HepG2 (cell line): ENCODE measurements at places on chromosomes 4 and X. TPM values are rescaled to one million over a fixed set of nuclear protein-coding genes. Genes with fewer than 3 reads are reported as not detected.

Gene HOPX
- not detected in 2 replicates for total RNA-seq

Gene PAGE1
- 0.69 and 0.93 TPM in 2 replicates for total RNA-seq

Gene IL1RAPL1
- total RNA-seq, result not detected in 2 replicates

Gene GAGE2A
- total RNA-seq, result not detected in 2 replicates

Gene PDE6B
- 0.38 TPM in 1 of 2 replicates, not detected in the other for total RNA-seq

Gene SLIT2
- total RNA-seq, result 0.03 TPM in 1 of 2 replicates, not detected in the other

Gene TMEM35A
- total RNA-seq, result not detected in 2 replicates

Gene XPNPEP2
- 0.49 and 1.1 TPM in 2 replicates for total RNA-seq

Gene MAGEB3
- not detected in 2 replicates for total RNA-seq

Gene PRSS12
- total RNA-seq, result 0.02 and 0.08 TPM in 2 replicates

Gene PALLD
- 1.5 and 4.8 TPM in 2 replicates for total RNA-seq

Gene PGM2
- 36.9 and 64.5 TPM in 2 replicates for total RNA-seq

- DNase-seq, result no peak
Observed at GRCh38 chr4:94363136-94363655, 20.6 kb upstream of the HPGDS start.

GRCh38 chr4:40507977-40508376, 121.7 kb downstream of the RBM47 start:
- no peak for DNase-seq

- DNase-seq, result no peak
Observed at GRCh38 chr4:16259889-16260246, 33.6 kb upstream of the TAPT1 start.

DNA sequence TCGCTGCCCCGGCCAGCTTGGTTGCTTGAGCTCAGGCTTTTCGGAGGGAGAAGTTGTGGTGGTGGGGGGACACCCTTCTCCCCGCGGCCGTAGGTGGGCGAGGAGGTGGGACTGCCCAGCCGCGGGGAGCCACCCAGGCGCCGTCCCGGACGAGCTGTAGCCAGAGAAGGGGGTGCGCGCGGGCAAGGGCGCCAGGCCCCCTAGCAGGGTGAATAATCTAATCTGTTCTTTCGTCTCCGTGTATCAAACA, 3.1 kb downstream of the MID1IP1 start:
- no peak for DNase-seq

- no peak for DNase-seq
Observed at GRCh38 chr4:114879916-114880669, 233.3 kb downstream of the NDST4 start.

- no peak for DNase-seq
Observed at GRCh38 chrX:141220342-141221008, 21.8 kb downstream of the SPANXC start.

GRCh38 chrX:153336121-153336894, 2.4 kb downstream of the ZNF275 start:
- no peak for DNase-seq

DNA sequence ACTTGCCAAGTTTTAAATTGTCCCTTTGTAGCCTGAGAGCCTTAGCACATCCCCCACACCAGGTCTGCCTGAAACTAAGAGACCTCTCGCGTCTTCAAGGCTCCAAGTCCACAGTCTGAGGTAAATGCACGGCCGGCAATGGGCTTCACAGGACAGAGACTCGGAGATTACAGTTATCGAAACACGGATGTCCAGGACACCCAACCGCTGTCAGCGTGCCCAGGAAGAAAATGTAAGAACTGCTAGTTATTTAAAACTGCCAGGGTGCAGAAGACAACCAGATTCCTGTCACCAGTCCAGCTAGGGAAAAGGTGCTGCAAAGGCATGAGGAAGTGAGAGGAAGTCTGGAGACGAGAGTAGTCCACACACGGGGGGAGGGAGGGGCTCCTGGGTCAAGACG, 28.9 kb downstream of the ZNF827 start:
- DNase-seq, result no peak

- DNase-seq, result no peak
Observed at GRCh38 chr4:66840178-66840577, 705.1 kb downstream of the CENPC start.

DNA sequence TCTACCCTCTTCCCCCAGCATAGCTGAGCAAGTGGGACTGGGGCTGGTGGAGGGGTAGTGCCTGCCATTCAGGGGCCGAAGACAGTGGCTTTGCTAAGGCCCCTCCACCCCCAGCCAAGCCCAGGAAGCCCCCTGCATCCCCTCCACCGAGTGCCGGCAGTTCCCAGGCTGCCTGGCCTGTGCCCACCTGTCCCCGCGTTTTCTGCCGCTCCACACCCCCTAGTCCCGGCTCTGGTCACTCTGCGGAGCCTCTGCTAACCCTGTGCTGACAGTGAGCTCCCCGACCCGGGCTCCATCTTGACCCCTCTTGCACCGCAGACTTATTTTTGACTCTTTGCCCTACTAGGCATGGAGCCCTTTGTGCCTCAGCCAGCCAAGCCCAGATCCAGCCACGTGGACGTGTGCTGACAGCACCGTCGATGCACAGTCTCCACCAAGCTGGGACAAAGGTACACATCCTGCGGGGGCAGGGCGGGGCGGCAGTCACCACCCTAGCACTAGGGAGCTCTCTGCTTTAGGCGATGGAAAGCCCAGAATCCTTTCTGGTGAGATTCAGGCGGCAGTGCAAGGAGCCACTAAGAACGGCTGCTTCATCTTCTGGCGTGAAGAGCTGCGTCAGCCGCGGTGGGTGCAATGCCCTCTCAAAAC, 96.6 kb downstream of the PHKA2 start:
- no peak for DNase-seq

DNA sequence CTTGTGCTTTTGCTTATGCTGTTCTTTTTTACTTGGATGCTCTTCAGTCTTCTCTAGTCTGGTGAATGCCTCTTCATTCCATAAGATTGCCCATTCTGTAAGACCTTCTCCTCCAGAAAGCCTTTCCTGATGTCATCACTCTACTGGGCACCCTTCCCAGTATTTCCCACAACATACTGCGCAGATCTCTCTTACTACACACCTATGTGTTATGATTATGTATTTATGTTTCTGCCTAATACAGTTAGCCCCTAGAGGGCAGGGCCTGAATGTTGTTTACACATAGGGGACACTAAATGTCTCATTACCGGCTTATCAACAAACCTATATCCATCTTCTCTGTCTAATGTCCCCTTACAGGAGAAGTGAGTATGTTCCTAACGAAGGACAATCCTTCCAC, 21.1 kb downstream of the AIFM1 start:
- no peak for DNase-seq

DNA sequence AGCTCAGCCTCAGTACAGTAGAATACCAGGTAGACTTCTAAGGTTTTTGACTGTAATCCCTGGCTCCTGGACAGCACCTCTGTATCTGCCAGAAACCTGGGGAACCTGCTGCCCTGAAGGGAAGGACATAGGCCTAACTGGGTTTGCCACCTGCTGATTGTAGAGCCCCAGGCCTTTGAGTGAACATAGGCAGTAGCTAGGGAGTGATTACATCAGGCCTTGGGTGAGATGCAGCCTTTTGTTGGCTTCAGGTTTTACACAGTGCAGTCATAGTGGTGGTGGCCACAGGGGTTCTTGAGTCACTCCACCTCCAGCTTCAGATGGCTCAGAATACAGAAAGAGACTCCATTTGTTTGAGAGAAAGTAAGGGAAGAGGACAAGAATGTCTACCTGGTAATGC, 19.3 kb downstream of the IQCM start:
- DNase-seq, result no peak

DNA sequence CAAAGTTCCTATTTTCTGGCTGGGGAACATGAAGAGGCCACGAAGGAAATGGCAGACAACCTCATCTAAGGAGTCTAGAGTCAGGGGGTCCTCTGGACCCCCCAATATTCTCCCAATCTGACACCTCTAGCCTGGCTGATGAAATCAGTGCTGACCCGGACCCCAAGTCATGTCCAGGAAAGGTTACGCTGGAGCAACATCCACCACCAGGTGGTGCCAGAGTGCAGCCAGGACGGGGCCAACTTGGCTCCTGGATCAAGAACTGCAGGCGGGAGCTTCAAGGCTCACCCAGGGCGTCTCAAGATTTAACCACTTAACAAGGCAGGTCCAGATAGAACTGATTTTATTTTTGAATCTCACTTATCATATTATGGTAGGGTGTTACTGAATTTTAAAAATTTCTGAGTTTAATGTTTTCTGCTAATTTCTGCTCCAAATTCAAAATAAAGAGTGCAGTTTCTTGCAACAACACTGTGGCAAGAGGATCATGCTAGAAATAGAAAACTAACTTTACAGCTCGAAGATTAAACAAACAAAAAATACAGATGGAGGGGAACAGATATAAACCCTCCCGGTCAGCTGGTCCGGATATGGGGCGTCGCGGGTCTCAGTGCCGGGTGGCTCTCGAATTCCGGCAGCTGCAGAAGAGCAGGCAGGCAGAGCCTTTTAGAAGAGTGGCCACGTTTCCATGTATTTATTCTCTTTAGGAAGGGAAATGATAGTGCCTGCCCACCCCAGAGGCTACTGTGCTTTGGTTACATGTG, 135.5 kb downstream of the AFAP1 start:
- DNase-seq, result peak; percentile 62

DNA sequence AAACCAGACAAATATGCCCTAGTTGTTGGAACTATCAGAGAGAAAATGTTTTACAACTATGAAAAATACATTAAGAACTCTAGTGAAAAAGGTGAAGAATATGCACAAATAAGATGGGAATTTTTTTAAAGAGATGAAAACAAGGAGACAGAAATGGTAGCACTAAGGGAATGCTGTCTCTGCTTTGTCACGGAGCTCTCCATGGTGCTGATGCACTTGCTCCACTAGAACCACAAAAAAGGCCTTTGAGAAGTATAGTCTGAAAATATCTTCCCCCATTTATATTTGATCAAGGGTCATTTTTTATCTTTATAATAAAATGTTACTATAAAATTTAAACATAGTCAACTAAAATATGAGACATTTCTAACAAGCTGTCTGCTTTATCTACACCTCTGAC, 1655.5 kb upstream of the AGA start:
- no peak for DNase-seq

DNA sequence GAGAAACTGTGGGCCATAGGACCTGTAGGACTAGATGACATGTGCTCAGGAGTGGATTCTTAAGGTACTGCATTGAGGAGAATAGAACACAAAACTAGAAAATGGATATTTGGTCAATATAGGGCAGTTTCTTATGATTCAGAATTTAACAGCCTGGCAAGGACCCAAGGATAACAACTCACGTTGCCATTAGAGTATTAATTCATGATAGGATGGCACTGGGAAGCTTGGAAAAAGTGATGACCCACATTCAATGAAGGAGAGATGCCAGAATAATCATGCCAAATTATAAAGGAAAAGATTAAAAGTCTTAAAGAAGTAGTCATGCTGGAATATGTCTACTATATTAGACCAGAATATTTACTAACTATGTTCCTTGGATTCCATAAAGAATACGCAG, 594.5 kb downstream of the ANKRD50 start:
- no peak for DNase-seq

- DNase-seq, result no peak
Observed at GRCh38 chr4:41918278-41918677, 17.0 kb upstream of the TMEM33 start.

- peak; percentile 0 for DNase-seq
Observed at GRCh38 chrX:11724122-11725017, 33.7 kb upstream of the MSL3 start.

- DNase-seq, result peak; percentile 7
Observed at GRCh38 chr4:56626963-56627362, 54.1 kb downstream of the HOPX start.

GRCh38 chr4:129581305-129581704, 485.4 kb downstream of the C4orf33 start:
- no peak for DNase-seq

- DNase-seq, result no peak
Observed at GRCh38 chrX:118216087-118216486, 99.5 kb upstream of the KLHL13 start.

DNA sequence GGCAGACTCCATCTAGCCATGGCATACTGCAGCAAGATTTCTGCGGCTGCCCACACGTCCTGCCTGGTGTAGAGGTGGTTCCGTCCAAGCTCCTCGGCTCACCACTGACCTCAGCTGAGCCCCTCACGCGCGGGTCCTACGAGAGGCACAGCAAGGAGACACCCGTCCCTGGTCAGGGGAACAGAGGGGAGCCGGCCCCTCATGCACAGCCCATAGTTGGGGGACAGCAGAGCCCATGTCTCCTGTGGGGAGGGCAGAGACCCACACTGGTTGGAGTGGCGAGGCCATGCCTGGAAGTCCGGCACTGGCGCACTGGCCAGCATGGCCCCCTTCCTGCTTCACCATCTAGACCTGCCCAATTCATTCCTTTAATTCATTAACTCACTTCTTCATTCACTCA, 80.8 kb downstream of the HTRA3 start:
- no peak for DNase-seq

DNA sequence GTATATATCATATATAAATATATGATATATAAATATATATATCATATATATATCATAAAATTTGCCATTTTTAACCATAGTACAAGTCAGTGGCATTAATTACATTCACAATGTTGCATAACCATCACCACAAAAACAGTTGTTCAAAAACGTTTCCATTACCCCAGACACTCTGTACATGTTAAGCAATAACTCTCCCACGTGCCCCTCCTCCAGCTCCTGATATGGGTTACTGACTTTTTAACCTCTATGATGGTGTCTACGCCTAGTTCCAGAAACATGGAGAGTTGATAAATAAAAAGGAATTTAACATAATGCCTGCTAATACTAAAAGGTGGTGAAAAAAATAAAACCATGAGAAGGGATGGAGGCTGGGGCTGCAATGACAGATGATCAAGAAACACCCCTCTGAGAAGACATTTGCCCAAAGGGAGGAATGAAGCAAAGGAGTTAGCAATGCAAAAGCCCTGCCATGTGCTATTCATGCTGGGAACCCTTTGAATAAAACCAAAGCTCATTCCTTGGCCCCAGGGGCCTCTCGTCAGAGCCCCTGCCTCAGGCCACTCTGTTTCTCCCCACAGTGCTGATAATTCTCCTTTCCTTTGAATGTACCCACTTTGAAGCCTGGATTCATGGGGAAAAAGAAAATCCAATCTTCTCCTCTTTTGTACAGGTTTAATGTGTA, 144.3 kb downstream of the NWD2 start:
- DNase-seq, result no peak

- no peak for DNase-seq
Observed at GRCh38 chrX:78800694-78801093, 53.2 kb downstream of the LPAR4 start.

DNA sequence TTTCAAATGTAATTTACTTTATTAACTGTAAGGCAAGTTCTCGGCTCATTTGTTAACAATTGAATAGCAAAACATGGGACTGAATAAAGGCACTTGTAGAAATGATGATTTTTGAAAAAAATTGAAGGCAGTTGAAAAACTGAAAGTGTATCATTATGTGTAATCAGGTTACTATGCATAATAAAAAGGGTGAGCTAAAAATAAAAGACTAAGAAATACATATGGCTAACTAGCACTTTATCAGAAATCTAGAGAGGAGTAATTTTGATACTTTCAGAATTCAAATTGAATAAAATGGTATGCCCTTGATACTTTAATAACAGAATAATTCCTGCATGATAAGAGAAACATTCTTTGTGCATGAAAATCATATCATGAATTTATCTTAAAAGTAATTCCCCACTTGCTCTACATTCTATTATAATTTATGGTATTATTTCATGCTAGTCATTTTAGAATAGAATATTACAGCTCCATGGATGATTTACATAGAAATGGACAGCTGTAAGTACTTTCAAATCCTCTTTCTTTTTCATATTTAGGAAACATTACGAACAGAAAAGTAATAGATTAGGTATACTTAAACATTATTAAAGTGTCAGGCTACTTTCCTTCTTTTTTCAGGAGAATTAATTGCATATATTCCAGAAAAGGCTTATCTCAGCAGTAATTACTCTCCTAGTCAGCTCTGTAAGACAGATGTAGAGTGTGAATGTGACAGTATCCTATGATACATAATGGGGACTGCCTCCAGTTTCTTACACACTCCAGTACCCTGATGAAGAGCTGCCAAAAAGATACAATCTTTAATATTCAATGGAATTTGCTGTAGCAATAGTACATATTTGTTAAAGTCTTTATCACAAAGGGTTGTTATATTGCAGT, 697.3 kb downstream of the CCSER1 start:
- DNase-seq, result no peak
